ENCODE measurements at places on chromosomes 2 and 18.
A peak's percentile ranks its signal among the peaks of the same experiment; 100 is the strongest.

GRCh38 chr2:190412966-190413365, 4.8 kb downstream of the MFSD6 start:
- no peak for DNase-seq

DNA sequence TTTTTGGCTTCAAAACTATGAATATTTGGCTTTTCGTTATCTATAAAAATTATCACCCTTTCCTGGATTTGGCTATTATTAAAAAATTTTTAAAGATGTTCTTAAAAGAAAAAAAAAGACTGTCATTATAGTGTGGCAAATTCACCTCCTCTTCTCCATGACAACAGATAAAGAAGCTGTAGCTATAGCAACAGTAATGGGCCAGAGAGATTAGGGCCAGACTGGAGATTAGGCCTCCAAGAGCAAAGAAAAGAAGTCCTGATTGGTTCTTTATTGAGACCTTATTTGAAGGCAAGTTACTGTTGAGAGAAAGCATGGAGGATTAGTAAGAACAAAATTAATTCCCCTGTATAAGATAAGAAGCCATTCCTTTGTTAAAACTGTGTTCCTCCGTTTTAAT, 812.5 kb downstream of the DCC start:
- no peak for DNase-seq

- no peak for DNase-seq
Observed at GRCh38 chr2:235544689-235544969, 50.8 kb downstream of the AGAP1 start.

DNA sequence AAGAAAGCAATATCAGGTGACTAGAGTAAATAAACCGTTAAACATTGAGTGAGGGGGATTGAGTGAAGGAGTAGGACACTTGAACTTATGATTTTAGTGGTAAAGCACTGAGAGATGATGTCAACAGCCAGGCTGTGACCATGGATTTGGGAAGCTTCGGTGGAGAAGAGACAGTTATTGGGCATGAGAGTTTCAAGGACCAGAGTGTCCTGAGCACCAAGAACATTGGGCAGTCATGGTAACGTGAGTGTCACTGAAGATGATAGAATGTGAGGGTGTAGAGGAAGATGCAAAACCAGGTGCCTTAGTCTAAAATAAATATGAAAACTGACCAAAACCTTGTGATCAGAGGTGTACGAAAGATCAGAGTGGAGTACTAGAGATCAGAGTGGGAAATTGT, 248.1 kb downstream of the ASXL3 start:
- DNase-seq = no peak

GRCh38 chr2:35891936-35892335, 463.6 kb upstream of the CRIM1 start:
- DNase-seq = no peak

- no peak for DNase-seq
Observed at GRCh38 chr2:126932966-126933710, 34.4 kb downstream of the TEX51 start.

DNA sequence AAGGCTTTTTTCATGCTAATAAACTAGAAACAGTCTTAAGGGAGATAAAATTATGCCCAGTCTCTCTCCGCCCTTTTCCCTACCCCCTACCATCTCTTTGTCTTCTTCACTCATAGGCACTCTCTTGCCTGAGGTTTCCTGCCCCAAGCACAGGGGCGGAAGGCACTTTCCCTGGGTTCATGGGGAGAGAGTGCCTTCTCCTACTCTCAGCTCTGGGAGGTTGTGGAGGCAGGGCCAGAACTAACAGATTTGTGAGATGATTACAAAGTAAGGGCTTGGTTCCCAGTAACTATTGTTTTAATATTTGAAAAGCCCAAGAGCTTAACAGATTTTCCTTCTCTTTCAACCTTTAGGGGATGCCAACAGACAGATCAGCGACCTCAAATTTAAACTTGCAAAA, 26.1 kb upstream of the RBM44 start:
- no peak for DNase-seq

DNA sequence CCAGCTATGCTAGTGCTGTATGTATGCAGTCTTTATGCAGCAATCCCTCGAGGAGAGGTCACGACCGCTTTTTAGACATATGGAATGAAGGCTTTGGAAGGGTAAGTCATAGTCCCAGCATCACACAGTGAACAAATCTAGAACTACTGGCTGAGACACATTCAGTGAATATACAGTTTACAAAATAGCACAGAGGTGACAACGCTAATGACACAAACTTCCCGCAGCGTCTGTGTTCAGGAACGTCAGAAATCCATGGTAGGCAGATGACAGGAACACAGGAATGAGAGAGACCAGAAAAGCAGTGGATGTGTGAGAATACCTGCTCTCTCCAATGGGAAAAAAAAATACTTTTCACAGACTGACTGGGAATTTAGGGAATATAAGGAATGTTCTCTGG, 29.6 kb downstream of the CABYR start:
- no peak for DNase-seq

DNA sequence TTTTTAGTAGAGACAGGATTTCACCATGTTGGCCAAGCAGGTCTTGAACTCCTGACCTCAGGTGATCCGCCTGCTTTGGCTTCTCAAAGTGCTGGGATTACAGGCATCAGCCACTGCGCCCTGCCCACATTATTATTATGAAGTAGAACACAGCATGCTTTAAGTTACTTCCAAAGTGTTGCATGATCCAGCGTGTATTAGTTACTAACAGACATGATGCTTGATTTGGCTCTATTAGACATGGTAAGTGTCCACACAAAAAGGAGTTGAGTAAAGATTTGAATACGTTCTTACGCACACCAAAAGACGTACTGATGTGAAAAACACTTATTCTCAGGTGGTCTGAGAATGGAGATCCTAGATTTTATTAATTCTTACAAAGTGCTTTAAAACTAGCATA, 50.0 kb downstream of the SLC38A11 start:
- DNase-seq = no peak

DNA sequence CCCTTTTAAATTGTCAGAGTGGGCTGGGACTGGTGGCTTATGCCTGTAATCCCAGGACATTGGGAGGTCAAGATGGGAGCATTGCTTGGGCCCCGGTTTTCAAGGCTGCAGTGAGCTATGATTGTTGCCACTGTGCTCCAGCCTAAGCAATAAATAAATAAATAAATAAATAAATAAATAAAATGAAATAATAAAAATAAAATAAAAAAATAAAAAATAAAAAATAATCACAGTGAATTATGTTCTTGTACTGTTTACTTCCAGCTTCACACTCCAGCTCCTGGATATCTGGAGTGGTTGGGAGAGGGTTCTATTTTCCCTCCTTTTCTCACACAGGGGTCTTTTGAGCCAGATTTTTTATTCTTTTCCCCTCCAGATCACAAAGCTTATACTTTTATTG, 26.2 kb upstream of the PNPT1 start:
- no peak for DNase-seq

DNA sequence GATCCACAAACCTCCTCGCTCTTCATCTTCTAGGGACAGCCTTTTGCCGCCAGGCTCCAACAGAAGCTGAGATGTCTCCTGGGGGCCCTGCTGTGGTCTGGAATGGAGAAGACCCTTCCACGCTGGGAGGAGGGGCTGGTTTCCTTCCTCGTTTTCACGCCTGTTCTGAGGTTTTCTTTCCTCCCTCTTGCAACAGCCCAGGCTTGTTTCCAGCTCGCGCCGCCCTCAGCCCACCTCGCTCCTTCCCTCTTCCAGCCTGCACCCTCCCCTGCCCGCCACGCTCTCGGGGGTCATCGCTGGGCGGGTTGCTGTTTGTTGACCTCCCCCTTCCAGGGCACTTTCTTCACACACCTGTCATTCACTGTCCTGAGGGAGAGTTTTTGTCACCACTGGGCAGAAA, 55.4 kb downstream of the VAPA start:
- no peak for DNase-seq

DNA sequence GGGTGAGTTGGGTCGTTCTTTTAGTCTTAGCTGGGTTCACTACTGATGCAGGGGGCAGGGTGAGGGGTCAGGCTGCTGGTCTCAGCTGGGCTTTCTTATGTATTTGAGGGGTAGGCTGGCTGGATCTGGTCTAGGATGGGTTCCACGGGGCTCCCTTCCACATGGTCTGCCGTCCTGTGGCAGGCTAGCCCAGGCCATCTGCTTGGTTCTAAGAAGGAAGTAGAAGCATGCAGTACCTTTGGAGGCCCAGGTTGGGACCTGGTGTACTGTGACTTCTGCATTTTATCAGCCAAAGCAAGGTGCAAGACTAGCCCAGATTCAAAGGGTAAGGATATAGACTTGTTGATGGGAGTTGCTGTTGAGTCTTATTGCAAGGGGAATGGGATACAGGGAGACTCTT, 35.5 kb upstream of the MGAT5 start:
- no peak for DNase-seq

GRCh38 chr2:11093467-11093866, 61.8 kb upstream of the SLC66A3 start:
- no peak for DNase-seq

DNA sequence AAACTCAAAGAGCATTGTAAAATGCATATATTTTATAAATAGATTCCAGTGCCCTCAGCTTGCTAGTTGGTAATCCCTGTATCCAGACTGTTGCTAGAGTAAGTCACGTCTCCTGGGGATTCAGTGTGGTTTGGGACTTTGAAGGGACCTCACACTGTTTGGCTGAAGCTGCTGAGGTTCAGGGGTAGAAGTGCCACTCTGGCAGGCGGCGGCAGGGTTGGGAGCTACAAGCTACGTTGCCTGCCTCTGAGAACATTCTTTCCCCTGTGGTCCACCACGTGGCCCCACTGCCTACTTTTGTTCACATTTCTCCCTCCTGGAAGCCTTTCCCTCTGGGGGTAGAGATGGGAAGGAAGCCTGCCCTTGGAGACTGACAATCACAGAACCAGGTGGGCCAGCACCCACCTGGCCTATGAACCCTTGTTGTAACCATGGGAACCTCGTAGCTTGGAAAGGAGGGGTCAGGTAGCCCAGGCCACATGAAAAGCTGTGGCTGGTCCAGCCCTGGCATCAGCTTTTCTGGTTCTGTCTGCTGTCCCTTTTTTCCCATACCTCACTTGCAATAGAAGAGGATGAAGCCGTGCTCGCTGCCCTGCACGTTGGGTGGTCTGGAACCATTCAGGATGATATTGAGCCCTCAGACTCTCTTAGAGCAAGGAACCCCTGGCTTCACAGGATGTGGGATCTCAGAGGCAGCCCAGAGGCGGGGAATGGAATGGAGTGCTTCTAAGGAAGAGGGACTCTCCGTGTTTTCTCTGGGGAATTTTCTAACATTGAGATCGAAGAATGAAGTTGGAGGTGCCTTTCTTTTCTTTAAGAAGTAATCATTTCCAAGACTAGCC, 2.9 kb downstream of the RNF144A start:
- DNase-seq = no peak

- DNase-seq = no peak
Observed at GRCh38 chr2:14677039-14677438, 44.5 kb downstream of the LRATD1 start.

GRCh38 chr2:105294844-105295481, 34.6 kb downstream of the TGFBRAP1 start:
- peak; percentile 58 for DNase-seq

DNA sequence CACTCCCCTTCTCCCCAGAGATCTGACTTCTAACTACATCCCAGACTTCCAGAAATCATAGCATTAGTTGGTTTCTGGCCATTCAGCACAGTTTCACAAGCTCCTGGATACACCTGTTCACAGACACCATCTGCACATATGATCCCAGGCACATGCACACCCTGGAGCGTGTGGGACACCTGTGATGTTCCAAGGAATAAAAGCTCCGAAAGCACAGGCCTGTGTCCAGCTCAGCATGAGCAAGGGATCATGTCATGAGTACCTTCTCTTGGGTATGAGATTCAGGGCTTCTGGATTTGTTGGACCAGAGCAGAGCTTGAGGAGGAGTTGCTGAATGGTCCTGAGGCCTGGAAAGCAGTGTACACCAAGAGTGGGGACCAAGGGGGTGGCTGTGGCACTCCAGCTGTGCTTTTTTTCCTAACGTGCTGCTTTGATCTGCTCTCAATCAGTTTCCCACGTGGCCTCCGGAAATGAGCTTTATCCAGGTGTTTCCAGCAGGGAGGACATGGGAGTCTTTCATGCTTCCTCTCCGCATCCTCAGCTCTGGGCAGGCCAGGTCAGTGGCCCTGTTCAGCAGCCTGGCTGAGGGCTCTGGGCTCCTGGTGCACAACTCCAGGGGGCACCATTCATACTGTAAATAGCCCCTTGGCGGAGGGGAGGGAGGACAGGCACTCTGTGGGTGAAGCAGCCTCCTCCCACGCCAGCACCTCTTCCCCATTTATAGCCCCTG, 1.8 kb downstream of the DYSF start:
- no peak for DNase-seq

DNA sequence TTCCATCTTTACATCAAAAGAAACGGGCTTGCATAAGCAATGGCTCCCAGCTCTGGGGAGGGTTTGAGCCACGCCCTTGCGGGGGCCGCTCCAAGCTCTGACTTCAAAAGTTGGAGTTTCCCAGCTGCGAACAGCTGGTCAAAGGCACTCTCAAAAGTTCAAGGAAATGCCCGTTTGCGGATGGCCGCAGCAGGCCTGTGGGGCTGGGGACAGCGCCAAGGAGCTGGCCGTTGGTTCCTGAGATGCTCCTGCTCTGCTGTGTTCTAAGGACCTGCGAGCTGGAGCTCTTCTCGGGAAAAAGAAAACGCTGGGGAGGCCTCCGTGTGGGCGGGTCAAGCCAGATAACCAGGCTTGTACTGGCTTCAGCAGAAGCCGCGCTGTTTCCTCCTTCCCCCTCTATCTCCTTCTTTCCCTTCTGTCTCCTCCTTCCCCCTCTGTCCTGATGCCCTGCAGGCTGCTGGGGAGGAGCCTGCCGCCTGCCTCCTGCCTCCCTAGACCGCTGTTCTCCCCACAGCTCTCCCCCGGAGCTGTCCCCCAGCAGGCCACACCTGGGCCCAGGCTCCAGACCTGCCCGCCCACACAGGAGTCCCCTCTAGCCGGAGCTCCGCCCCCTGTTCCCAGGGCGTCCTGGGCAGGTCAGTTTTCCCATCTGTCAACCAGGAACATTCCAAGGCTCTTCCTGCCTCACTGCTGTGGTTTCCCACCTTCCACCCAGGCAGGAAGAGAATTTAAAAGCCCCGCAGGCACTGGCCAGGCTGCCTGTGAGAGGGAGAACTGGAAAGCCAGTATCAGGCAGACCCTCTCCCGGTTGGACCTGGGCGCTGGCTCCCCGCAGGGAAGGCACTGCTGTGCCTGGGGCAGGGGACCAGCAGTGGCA, 14.1 kb downstream of the KLF11 start:
- no peak for DNase-seq

DNA sequence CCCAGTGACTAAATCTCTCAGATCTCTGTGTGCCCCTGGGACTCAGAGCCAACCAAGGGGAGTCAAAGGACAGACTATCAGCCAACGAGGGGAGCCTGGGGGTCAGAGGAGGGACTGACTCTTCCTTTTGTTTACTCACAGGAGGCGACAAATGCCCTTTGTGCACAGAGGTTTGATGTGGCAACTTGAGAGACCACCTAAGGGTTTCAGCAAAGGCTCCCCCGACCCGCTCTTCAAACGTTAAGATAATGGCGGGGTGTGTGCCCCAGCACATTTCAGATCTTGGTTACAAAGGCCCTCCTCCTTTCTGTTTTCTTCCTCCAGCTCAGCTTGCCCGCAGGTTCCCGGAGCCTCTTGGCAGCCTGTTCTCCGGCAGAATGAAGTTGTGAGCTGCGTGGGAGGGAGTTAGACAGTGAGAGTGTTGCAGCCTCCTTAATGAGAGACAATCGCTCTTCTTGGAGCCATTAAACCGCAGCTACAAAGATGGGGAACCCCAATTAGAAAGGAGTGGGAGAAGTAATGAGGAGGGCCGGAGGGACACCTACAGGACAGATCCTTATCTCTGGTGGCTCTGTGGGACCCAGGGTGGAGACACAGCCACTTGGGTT, 76.2 kb downstream of the KIAA2012 start:
- no peak for DNase-seq
